ENCODE measurements at places on chromosomes 1 and 21. TPM values are rescaled to one million over a fixed set of nuclear protein-coding genes. Genes with fewer than 3 reads are reported as not detected.
A peak's percentile ranks its signal among the peaks of the same experiment; 100 is the strongest.

NID1 gene
- 0.32 TPM for total RNA-seq

INSRR gene
- not detected for total RNA-seq

DNA sequence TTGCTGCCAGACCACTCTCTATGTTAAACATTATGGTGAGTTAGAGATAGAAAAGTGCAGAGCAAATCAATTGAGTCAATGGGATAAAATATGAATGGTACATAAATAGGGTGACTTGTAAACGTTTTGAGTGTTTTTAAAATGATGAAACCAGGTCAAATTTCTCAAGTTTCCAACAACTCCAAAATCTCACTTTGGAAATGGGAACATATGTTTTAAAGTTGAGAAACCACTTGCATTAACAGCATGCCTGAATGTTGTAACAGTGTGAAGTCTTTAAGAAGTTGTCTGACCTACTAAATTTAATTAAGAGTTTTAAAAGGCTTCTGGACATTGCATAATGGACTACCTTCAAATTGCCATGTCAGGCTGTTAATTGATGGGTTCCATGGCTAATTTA lies 33.6 kb upstream of the RAVER2 start:
- DNase-seq, result no peak
- no peak overlapping the region for H3K27ac ChIP-seq
- H3K36me3 ChIP-seq, result no peaks in the 10 kb centered on the region
- H3K4me3 ChIP-seq, result no peak overlapping the region
- H3K4me1 ChIP-seq, result no peaks in the 10 kb centered on the region

GRCh38 chr1:172041742-172042141 lies 200.4 kb downstream of the DNM3 start:
- DNase-seq, result peak; percentile 3
- H3K27me3 ChIP-seq, result no peaks in the 10 kb centered on the region
- H3K36me3 ChIP-seq, result no peaks in the 10 kb centered on the region
- no peaks in the 10 kb centered on the region for H3K4me1 ChIP-seq
- no peak overlapping the region for H3K27ac ChIP-seq
- H3K4me3 ChIP-seq, result no peak overlapping the region

DNA sequence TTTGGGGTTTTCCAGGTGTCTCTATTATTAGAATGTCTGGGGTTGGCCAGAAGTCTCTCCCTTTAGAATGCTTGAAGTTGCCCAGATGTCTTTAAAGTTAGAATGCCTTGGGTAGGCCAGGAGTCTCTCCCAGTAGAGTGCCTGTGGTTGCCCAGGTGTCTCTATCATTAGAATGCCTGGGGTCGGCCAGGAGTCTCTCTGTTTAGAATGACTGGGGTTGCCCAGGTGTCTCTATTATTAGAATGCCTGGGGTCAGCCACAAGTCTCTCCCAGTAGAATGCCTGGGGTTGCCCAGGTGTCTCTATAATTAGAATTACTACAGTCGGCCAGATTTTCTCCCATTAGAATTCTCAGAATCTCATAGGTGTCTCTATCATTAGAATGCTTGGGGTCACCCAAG lies 55.2 kb downstream of the RNF187 start:
- no peak overlapping the region for H3K4me3 ChIP-seq
- H3K4me1 ChIP-seq, result peaks cover 13% of the 10 kb centered on the region
- H3K36me3 ChIP-seq, result no peaks in the 10 kb centered on the region
- no peak for DNase-seq
- H3K27me3 ChIP-seq, result no peaks in the 10 kb centered on the region

DNA sequence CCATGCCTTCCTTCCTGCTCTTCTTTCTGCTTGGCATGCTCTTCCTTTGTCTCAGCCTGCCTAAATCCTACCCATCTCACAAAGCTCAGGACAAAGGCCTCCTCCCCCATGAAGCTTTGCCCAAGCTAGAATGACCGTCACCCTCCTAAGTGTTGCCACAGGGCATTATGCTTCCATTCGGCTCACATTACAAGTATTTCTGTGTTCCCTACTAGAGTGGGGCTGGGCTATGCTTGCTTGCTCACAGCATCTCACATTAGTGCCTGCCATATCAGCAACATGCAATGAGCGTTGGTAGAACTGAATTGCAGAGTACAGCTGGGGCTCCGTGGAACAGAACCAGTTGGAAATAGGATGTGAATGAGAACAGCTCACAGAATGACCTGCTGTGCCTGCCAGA lies 82.8 kb downstream of the CD58 start:
- no peak overlapping the region for H3K4me3 ChIP-seq
- DNase-seq, result no peak
- H3K27me3 ChIP-seq, result no peaks in the 10 kb centered on the region
- no peaks in the 10 kb centered on the region for H3K36me3 ChIP-seq
- H3K27ac ChIP-seq, result peak overlapping the region; percentile 75

USP33 gene
- total RNA-seq, result 46.1 TPM

Measured in HCT116 (cell line).